ENCODE measurements at places on chromosomes 3 and 15.

DNA sequence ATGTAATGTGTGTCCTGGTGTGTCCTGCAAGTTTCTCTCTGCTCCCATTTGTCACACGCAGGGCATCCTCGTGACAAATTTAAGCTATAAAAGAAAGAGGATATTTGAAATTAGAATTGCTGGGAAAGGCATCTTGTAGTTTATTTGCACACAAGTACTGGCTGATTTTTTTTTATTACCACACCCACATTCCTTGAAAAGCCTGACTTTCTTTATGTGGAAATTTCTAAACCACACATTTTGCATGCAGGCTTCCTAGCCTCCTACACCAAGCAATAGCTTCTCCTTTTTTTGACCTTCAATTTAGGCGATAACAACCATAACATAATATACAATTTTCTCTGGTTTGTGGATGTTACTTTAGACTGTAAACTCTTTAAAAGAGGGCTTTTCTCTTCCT is 126.1 kb downstream of the SERPINI1 start:
- no peak for DNase-seq

DNA sequence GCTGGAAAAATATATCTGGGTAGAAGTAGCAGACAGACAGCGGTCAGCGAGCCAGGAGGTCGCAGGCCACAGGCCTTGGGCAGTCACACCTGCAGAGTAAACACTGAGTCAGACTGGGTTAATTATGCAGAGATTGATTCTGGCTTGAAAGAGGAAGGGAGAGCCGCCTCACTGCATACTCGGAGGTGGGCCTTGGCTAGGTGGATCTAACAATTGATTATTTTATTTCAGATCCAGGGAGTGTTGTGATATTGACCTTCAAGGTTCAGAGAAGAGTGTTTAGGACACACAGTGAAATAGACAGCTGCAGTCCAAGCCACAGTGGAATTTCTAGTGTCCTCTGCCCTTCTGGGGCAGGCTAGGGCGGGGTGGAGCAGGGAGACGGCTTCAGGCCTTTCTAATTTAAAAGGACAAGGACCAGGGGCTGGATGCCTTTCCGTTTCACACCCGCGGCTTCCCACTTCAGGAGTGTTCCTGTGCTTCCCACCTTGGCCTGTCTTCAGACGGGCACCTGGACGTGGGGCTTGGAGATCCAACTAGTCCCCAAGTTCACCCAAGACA is 237.3 kb downstream of the XXYLT1 start:
- no peak for DNase-seq

GRCh38 chr3:77606372-77606771 is 566.5 kb downstream of the ROBO2 start:
- DNase-seq: no peak

DNA sequence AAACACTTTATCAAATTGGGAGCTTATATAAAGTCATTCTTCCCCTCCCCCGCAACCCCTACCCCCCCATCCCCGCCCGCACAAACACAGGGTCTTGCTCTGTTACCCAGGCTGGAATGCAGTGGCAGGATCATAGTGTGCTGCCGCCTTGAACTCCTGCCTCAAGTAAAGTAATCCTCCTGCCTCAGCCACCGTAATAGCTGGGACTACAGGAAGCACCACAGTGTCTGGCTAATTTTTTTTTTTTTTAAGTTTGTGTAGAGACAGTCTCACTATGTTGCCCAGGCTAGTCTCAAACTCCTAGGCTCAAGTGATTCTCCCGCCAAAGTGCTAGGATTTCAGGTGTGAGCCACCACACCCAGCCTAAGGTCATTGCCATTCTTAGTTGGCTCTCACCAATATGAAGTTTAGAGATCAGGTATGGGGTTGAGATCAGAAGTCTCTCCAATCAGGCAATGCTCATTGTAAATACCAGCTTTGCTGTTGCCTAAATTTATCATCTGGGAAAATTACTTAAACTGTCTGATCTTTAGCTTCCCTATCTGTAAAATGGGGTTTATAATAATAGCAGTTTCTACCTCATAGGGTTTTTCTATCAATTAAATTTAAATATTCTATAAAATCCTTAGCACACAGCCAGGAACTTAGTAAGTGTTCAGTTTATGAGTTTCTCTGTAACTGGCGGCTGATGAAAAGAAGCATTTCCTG is 60.3 kb downstream of the TGFBR2 start:
- no peak for DNase-seq

- no peak for DNase-seq
Measured at GRCh38 chr15:67892559-67893377, 52.9 kb upstream of the RNU6-1 start.

DNA sequence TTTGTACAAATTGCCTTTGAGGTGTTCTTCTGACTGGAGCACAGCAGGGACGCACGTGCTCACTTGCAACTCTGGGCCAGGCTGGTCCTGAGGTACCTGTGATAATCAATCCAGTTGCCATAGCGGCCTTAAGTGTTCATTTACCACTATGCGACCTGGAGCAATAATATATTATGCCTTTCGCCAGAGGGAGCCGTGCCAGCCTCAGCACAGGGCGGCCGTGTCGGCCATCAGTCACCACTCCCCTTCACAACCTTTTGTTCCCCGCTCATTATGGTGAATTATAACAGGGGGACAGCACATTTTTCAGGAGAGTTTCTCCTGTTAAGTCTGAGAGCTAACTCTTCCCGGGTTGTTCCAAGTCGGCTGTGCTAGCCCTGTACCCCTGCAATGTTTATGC is 289.7 kb downstream of the RORA start:
- DNase-seq: no peak

DNA sequence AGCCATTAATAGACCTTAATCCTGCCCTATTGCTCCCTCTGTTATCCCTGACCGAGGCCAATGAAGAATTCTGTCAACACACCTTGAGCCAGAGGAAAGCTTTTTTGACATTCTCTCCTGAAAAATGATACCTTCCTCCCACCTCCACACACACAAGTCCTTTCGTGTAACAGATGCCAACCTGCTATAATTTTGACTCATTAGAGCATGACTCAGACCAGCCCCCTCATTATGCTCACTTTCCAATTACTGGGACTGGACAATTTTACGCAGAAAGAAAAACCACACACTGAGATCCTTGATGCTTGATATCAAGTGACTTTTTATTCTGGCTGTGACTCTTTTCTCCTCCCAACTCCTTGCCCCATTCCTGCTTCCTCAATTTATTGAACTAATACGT is 50.9 kb downstream of the LSAMP start:
- DNase-seq: peak; percentile 96

DNA sequence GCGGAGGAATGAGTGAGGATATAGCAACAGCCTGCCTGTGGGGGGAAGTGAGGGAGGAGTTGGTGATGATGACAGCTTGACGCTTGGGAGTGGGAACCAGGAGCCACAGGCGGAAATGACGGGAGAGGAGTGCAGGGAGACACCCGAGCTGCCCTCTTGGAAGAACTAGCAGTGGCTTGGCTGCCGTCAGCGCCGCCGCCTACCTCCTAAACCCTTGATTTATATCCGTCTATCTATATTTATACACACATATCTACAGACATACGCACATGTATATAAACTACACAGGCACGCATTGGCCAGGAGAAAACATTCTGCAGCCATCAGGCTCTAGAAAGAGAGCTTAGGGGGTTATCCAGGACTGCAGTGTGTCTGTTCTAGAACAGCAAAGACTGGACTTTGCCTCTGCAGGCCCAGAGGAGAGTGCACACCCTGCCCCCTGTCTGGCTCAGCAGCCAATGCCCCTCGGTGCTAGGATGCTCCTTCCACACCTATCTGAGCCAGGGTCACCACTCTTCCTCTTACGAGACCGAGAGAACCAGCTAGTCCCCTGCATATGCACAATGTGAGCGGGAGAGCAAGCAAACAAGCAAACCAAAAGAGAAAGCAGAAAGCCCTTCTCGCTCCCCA is 45.3 kb upstream of the MAGEF1 start:
- DNase-seq: no peak

DNA sequence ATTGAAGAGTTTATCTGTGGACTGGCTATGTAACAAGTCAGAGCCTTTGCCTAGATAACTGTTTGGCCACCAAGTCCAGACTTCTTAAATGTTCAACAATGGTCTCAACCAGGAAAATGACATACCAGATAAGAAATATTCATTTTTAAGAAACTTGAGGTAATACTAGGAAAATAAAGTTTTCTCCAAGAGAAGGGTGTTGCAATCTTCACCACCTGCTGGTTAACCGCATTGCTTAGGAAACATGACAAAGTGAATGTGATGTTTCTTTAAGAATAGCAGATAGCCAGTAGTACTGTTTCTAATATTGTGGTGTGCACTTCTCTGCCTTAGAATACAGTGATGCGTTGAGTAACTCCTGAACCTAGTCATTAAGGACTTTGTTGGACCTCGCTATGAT is 321.5 kb upstream of the CADM2 start:
- DNase-seq: no peak

GRCh38 chr3:194001-194400 is 2.6 kb upstream of the CHL1 start:
- no peak for DNase-seq

DNA sequence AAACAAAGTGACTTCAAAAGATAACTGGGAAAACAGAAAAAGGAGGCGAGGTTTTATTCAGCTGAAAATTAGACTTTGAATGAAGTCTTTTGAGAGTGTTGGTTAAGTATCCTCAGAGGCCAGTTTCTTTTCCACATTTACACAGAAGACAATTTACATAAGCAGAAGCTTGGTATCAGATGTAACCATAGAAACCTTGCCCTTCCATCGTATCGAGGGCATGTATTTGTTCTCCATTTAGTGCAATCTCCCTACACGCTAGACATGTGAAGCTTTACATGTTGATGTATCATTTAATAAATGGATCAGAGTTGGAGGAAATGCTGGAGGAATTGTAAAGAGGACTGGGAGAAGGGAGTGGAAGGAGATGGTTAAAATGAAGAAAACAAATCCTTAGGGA is 161.0 kb upstream of the CRBN start:
- DNase-seq: no peak

DNA sequence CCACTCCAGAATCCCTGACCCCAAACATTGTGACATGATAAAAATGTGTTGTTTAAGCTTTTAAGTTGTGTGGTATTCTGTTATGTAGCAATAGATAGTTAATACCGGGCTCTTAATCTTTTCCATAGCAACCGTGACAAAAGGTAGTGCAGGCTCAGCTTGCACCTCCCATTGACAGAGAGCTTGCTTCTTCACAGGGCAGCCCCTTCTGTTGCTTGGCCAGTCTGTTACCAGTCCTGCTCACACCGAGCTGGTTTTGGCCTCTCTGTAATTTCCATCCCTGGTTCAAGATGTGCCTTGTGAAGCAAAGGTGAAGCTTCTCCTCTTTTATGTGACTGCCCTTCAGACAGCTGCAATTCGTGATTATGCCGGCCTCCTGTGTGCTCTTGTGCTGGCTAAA is 86.9 kb downstream of the CRYGS start:
- DNase-seq: no peak

GRCh38 chr3:69542805-69543429 is 157.0 kb upstream of the FRMD4B start:
- DNase-seq: no peak

All from NCI-H2081 treated with DMSO at 0.1 percent for 48 hours (cell line).